Myocyte (in vitro differentiated cells): ENCODE measurements at places on chromosomes 1 and 21. TPM values are rescaled to one million over a fixed set of nuclear protein-coding genes. Genes with fewer than 3 reads are reported as not detected.

DNA sequence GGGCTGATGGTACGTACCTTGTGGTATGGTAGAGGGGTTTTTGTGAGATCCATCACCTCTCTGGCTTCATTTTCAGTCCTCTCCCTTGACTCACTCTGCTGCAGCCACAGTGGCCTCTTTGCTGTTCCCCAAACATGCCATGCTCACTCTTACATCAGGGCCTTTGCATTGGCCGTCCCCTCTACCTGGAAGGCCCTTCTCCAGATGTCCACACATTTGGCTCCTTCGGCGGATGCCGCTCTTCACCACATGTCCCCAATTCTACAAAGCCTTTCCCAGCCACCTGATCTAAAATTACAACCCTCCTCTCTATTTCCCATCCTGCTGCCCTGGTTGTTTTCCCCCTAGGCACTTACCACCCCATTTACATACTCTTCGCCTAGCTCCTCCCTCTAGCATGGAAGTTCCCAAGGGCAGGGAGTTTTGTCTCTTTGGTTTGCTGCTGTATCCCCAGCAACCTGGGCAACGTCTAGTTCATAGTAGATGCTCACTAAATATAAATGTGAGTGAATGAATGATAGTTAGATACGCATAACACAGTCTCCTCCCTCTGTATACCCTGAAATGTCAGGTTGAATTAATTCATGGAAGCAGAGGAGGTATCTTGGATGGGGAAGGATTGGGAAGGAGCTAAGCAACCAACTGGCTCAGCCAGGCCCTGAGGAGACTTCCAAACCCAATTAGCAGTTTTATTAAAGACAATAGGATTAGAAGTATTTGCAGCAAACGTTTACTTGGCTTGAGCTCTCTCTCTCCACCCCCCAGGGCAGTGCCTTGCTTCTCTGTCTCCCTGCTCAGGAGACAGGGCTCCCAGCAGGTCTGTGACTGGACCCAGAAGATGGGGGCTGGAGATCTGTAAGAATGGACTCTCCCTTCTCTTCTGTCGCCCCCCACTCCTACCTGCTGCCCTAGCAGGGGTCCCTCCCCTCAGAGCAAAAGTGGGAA is 264.2 kb downstream of the GRIK3 start:
- DNase-seq, result no peak

Gene AMY2A
- total RNA-seq, result not detected in 2 replicates

Gene ELK4
- 18.1 and 19.0 TPM in 2 replicates for total RNA-seq

- DNase-seq, result peak; percentile 75
These were observed 37.3 kb upstream of the TMEM222 start for GRCh38 chr1:27284425-27285273.

DNA sequence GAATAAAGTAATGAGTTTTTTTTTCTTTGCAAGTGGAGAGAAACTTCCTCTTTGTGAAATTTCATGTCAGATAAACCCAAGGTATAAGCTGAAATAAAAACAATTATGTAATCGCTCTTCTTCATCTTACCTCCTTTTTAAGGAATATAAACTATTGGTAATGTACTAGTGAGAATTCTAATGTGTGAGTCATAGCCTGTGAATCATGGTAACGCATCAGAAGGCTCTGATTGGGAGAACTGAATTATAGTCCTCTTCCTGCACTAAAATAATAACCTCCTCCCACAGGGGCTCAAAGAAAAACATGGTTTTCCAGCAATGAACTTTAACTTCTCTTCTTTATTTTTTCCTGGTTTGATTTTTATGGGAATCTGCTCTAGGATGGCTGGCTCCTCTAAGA is 57.1 kb upstream of the COX20 start:
- DNase-seq, result peak; percentile 40

Gene HPCA
- total RNA-seq, result 0.88 TPM in 1 of 2 replicates, not detected in the other

Gene IL20
- total RNA-seq, result not detected in 2 replicates

Gene OR2T2
- not detected in 2 replicates for total RNA-seq

GRCh38 chr1:22500471-22500870 is 48.8 kb downstream of the ZBTB40 start:
- peak; percentile 67 for DNase-seq

Gene RGS5
- 2.3 and 3.7 TPM in 2 replicates for total RNA-seq

DNA sequence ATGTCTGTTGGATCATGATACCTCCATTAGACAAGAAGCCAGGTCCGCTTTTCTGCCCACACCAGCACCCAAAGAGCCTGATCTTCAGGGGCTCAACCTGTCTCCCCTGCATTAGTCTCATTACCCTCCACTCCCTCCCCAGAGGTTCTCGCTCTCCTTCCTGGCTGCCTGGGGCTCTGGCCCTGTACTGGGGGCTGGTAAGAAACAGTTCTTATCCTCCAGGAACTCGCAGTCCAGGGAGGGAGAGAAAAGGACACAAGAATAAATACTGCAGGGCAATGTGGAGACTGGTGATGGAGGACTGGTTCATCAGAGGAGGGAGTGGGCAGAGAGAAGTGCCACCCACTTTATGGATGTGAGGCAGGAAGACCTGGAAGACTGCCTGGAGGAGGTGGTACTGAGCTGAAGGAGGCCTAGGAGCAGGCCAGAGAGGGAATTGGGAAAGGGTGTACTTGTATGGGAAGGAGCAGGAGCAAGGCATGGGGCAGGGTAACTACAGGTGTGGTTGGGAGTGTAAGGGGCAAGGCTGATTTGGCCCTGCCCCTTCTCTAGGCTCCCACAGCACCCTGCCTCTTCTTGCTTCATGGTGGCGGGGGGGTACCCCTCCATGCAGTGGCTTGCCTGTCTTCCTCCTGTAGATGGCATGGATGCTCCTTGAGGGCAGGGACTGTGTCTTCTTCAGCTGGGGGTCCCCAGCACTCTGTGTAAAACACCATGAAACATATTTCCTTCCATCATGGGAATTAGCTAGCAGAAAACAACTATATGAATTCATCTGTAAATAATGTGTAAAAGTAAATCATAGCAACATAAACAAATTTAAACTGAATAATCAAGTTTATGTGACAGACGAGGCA is 5.0 kb downstream of the LRRC71 start:
- no peak for DNase-seq

Gene OR10X1
- total RNA-seq, result not detected in 2 replicates

DNA sequence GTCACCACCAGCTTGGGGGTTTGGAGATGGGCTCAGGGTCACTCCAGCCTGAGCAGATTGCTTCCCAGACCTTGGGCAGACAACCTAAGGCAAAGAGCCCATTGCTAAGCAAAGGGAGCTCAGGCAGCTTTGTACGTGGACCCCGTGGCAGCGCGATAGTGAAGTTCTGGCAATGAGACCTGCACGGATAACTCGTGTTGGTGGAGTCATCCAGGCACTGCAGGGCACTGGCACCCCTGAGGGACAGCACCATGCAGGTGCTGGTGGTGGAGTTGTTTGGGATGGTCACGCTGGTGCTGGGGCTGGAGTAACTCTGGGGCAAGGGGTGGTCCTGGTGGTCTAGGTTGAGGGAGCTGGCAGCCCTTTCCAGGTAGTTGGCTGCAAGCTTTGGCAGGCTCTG is 13.6 kb upstream of the HSPG2 start:
- no peak for DNase-seq

Gene HSD3B2
- not detected in 2 replicates for total RNA-seq

DNA sequence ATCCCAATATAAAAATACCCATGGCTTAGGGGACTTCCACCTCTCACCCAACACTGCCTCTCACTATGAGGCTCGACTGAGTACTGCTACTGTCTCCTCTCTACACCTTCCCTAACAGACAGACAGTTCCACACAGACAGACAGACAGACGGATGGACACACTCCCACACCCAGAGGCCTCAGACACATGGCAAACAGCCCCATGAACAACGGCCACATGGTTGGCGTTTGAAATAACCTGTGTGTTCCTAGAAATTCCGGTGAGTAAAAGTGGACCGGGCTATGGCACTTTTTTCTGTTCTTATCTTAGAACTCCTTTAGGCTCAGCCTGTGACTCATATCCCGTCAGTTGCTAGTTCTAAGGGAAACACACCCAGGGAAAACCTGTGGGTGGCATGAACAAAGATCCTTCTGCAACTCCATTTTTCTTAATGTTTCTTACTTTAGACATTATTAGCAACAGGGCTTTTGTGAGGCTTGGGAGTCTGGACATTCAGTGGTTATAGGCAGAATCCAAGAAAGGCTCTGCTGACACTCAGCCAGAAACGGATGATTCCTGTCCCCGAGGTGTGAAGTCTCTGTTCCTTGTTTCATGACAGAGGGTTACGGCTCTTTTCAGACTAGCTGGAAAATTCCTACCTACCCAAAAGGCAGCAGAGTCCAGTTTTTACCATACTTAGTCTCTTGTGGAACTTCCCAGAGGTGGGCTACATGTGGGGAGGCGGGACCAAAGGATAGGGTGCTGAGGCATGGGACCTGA is 90.5 kb upstream of the TLR5 start:
- DNase-seq, result peak; percentile 57
